ENCODE measurements at places on chromosomes 6 and 20. TPM values are rescaled to one million over a fixed set of nuclear protein-coding genes. Genes with fewer than 3 reads are reported as not detected.

DNA sequence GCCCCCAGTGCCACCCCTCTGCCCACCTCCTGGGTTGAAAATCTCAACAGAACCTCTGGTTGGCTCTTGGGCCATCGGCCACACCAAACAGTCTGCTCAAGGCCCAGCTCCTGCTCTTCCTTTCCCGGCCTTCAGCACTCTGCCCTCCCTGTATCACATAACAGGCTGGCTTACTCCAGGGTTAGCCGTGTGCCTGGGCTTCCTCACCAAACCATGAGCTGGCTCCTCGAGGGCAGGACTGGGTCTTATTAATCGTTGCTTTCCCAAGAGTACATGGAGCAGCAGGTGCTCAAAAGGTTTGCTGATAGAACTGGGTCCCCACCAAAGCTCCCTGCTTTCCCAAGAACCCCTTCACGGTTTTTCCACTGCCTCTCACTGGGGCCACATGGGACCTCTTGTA is 12.7 kb upstream of the FAM83C start:
- no peak for DNase-seq

DNA sequence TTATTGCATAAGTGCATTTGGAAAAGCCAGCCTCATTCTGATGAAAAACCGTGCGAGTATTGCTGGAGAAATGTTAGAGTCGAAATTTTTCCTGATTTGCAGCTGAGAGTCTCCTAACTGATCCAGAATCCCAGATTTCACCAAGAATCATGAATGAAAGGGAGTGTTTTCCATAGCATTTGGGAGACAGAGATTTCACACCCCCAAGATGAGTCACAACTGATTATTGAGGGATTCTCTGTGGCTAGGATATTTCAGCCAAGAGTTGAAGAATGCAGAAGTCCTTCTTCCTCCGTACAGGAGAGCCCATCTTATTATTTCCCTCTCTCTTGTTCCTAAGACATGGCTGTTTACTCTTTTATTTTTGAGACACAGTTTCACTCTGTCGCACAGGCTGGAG is 82.2 kb upstream of the SALL4 start:
- DNase-seq: no peak

DNA sequence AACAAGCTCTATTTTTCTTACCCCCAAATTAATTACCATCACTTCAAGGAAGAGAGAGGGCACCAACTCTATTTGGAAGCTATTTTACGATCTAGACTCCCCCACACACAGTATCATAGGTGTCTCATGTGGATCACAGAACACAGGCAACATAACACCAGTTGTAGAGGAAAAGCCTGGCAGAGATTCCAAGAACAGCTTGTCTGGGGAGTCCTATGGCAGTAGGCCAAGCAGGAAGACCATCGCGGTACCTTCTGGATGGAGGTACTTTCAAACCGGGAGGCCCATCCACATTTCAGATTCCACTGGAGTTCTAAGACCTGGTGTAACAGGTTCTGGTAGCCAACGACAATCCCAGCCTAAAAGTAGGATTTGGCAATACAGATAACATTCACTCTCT is 37.6 kb upstream of the SPDEF start:
- no peak for DNase-seq

DNA sequence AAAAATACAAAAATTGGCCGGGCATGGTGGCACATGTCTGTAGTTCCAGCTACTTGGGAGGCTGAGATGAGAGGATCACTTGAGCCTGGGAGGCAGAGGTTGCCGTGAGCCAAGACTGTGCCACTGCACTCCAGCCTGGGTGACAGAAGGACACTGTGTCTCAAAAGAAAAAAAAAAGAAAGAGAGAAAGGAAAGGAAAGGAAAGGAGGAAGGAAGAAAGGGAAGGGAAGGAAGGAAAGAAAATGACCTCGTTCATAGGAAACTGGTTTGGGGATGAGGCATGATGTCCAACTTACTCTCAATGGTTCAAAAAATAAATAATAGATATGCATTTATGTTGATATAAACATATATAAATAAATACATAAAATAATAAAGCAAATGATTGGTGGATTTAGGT is 6.8 kb upstream of the BFSP1 start:
- no peak for DNase-seq

Gene TUBB1
- not detected for total RNA-seq
